Left kidney (tissue), 8 donors: ENCODE measurements at places on chromosomes 7 and 10. TPM values are rescaled to one million over a fixed set of nuclear protein-coding genes. Genes with fewer than 3 reads are reported as not detected.

MYL10 gene
- polyA plus RNA-seq, result 0.37 TPM

DNA sequence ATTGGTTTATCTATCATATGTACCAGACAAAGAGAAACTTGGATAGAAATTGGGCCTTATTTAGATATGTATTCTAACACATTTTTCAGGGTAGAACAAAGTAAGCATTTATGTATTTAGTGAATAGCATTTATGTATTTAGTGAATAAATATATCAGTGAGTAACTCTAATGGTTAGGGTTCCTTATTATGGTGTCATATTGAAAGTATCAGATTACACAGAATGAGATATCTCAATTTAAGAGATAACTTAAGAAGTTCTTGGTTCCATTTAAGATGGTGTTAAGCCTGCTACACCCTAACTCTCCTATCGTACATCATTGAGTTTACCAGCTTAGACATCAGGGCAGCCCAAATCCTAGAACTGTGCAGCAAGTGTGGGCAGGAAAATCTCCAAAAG, 35.9 kb upstream of the DMTF1 start:
- DNase-seq, result no peak

NPFFR1 gene
- 0.15 TPM for polyA plus RNA-seq

LRRD1 gene
- 0.75 TPM for polyA plus RNA-seq

DNA sequence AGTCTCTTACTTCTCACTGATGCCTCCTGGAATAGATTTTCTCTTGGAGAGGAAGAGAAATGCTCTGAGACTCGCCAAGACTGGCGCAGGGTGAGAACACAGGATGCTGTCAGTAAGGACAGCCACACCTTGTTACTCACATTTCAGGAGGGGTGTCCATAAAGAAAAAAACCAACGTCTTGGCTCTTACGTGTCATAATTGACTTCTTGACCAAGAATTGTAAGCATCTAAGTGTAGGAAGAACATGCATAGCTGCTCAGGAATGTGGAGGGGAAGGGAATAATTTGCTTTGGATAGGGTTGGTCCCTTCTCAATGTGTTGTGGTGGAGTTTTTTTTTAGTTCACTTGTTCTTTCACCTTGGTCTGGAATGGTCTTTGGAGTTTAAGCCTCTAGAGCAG, 43.8 kb upstream of the ZNF438 start:
- DNase-seq, result no peak

- DNase-seq, result no peak
Measured at GRCh38 chr10:123154711-123155505, 706 bp downstream of the BUB3 start.

DNA sequence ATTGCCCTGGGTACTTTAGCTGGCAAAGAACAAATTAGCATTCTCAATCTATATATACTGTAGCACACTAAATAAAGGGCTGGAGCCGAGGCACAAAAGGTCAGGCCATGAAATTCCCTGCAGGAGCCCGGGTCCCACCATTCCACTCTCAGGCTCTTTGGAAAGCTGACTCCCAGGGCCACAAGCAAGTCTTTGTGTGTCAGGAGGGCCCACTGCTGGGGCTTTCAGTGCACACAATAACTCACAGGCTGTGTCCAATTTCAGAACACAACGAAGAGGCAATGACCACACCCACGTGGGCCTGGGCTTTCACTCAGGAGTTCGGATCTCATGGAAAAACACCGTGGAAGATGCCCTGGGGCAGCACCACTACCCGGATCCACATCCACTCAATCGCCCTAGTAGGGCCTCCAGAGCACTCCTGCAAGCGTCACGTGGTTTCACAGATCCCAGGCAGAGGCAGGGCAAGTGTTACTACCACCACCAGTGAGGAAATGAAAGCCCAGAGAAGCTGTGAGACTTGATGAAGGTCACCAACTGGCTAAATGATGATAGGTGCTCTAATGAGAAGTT, 60.3 kb downstream of the COBL start:
- no peak for DNase-seq

DNA sequence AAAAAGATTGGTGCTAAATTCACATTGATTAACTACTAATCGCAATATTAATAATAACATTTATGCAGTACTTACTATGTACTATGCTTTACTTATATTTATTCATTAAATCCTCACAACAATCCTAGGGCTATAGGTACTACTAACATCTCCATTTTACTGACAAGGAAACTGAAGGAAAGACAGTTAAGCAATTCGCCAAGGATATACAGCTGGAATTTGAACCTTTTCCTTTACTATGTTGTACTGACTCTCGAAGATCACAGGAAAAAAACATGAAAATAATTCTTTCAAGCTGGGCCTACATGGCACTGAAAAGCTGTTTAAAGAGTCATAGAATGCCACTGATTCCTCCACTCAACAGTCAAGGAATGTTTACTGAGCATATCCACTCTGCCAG, 185.4 kb downstream of the IPMK start:
- DNase-seq, result no peak

- no peak for DNase-seq
Measured at GRCh38 chr7:2393706-2394105, 9.7 kb upstream of the CHST12 start.
